Foreskin keratinocyte (primary cell): ENCODE measurements at places on chromosomes 3 and 15. TPM values are rescaled to one million over a fixed set of nuclear protein-coding genes. Genes with fewer than 3 reads are reported as not detected.

DNA sequence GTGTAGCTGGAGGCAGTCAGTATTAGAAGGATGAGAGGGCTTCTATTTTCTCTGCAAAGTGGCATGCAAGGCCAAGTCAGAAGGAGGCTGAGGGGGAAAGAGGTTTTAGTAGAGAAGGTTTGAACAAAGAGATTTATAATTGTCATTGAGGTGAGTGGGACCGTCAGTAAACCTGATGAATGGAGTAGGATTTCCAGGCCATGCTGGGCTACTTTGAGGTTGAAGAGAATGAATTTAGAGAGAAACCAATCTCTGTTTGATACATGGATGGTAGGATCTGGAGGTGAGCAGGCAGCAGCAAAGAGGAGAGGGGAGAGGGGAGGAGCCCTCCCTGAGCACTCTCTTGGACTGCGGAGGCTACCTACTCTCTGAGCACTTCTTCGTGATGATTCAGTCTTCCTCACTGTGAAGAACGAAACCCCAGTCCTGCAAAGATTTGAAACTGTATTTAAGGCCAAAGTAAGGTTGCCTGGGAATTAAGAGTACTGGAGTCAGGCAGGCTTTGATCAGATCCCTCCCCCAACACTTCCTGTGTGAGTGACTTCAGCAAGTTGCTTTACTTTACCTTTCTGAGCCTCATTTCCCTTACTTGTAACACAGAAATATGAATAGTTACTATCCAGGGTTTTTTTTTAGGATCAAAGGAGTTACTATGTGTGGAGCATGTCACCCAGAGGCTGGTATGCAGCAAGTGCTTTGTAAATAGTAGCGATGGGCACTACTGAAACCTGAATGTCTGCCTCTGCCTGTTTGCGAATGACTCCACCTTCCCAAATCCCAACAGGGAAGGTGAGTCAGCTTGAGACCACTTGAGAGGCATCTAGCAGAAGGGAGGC is 75.8 kb downstream of the RPL39L start:
- DNase-seq: peak; percentile 59

- DNase-seq: no peak
Measured at GRCh38 chr3:192215-192929, 4.2 kb upstream of the CHL1 start.

GRCh38 chr15:70518201-70519003 is 245.0 kb downstream of the UACA start:
- no peak for DNase-seq

GRCh38 chr3:143849854-143850549 is 1.7 kb upstream of the SLC9A9 start:
- DNase-seq: peak; percentile 88

DNA sequence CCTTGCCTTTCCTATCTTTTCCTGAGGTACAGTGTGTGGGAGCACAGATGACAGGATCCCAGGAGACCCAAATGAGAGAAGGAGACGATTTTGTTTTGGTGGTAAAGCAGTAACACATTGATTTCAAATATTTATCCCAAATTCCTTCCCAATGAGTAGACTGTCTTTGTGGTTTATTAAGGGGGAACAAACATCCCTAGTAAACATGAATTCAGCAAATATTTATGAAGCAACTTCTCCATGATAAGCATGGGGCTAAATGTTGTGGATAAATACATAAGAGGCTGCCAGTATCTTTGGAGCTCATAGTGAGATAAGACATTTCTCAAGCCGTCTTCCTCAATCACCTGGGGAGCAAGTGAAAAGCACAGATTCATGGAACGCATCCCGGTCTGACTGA is 460.8 kb upstream of the CFAP20DC start:
- no peak for DNase-seq

- DNase-seq: peak; percentile 5
Measured at GRCh38 chr3:159448902-159449301, 539.7 kb upstream of the IL12A start.

GRCh38 chr3:171277456-171278298 is 182.5 kb downstream of the TNIK start:
- no peak for DNase-seq

- no peak for DNase-seq
Measured at GRCh38 chr15:91855684-91856489, 2.4 kb downstream of the SLCO3A1 start.

DNA sequence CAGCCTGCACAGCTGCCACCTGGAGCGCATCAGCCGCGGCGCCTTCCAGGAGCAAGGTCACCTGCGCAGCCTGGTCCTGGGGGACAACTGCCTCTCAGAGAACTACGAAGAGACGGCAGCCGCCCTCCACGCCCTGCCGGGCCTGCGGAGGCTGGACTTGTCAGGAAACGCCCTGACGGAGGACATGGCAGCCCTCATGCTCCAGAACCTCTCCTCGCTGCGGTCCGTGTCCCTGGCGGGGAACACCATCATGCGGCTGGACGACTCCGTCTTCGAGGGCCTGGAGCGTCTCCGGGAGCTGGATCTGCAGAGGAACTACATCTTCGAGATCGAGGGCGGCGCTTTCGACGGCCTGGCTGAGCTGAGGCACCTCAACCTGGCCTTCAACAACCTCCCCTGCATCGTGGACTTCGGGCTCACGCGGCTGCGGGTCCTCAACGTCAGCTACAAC is 20.4 kb downstream of the NRROS start:
- no peak for DNase-seq

- DNase-seq: no peak
Measured at GRCh38 chr3:1987980-1988379, 110.7 kb upstream of the CNTN4 start.

GRCh38 chr3:58991026-58991425 is 58.8 kb downstream of the CFAP20DC start:
- no peak for DNase-seq

- peak; percentile 52 for DNase-seq
Measured at GRCh38 chr3:175659670-175660350, 800.7 kb downstream of the NAALADL2 start.

DNA sequence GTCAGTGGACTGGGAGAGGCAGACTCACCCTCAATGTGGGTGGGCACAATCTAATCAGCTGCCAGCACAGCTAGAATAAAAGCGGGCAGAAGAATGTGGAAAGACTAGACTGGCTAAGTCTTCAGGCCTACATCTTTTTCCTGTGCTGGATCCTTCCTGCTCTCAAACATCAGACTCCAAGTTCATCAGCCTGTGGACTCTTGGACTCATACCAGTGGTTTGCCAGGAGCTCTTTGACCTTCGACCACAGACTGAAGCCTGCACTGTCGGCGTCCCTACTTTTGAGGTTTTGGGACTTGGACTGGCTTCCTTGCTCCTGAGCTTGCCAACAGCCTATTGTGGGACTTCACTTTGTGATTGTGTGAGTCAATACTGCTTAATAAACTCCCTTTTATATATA is 68.0 kb downstream of the CNTN3 start:
- DNase-seq: no peak

DNA sequence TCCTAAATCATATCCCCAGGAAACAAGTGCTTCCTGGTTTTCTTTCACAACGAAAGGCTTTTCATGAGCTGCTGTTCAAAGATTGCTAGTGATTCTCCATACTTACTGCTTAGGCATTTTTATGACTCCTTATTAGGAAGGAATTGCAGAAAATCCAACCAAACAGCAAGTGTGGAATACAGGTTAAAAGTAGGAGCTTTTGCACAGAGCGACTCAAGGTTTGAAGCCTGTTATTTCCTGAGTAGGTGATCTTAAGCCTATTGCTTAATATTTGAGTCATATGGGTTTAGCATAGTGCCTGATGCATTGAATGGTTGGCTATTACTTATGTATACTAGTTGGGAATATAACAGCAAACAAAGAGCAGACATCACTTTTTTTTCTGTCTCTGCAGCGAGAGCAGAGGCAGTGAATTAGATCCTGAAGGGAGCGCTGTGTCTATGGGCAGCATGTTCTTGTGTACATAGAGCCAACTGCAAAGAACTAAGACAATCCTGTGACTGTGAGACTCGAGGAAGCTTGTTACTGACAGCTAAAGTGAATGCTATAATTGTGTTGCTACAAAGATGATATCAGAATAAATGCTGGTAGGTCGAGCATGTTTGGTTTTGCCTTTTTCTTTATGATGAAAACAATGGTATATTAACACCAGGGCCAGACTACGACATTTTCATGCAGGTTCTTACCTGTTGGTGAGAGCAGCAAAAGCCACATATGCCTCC is 6.3 kb downstream of the TM4SF1 start:
- peak; percentile 87 for DNase-seq

DNA sequence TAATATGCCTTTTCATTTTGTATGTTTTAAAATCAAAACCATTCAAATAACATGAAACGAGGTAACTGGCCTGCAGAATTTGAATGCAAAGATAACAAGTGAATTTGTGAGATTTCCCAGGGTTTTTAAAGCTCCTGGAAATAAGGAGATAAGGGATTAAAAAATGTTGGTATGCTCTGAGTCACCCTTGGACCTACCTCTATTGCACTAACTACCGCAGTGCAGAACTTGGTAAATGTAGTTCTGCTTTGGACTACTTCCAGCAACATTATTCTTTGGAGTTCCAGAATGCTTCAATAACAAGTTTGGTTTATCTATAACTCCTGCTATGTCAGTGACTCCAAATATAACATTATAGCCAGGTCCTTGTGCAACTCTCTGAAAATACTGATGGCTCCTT is 201.7 kb downstream of the GAP43 start:
- DNase-seq: peak; percentile 64

GRCh38 chr3:10194328-10195071 is 29.8 kb downstream of the IRAK2 start:
- DNase-seq: peak; percentile 71

- DNase-seq: no peak
Measured at GRCh38 chr3:194750491-194750828, 64.8 kb downstream of the FAM43A start.

GRCh38 chr3:194301730-194302129 is 49.4 kb downstream of the CPN2 start:
- no peak for DNase-seq

- DNase-seq: no peak
Measured at GRCh38 chr3:31048143-31048542, 153.7 kb upstream of the GADL1 start.

GRCh38 chr15:77739591-77740378 is 107.1 kb upstream of the LINGO1 start:
- DNase-seq: no peak

DNA sequence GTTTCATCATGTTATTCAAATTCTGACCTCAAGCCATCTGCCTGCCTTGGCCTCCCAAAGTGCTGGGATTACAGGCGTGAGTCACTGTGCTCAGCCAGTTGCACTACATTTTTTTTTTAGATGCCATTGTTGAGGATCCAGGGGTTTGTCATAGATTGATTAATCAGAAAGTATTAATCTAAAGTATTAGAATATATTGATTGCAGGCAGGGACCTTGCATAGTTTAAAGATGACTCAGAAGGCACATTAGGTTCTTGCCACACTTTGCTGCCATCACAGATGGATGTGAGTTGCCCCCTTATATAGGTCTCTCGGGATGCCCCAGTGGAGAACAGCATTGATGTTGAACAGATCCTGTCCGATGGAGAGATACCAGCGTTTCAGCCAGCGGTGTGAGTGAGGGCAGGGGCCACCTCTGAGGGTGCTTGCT is 41.1 kb downstream of the IGF1R start:
- DNase-seq: no peak

DNA sequence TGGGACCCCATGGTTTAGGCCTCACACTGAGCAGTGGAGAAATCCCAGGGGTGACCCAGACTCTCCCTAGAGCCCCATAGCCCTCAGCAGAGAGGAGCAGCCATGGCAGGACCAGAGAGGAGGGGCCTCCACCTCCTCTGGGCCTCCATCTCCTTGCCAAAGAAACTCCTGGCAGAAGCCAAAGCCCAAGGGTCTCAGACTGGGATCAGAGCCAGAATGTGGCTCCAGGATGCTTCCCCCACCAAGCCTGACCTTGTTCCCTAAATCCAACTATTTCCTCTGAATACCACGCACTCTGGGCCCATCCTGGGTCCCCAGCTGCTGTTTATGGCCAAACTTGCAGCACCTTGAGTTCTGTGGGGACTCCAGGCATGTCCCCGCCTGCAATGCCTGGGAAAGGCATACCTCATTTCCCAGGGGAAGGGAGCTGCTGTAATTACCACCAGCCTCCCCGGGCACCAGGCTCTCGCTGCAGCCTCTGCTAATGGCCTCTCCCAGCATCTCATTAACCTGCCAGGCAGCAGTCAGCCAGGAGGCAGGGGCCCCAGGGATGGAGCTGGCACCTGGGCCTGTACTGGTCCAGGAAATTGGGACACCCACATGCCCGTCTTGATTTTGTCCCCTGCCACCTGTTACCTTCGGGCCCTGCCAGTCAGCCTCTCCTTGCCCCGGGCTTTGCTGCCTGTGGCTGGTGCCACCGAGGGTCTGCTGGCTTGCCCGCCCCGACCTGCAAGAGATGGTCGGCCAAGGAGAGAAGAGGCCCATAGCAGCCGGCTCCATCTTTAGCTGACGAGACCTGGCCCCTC is 4.6 kb downstream of the CCDC9B start:
- DNase-seq: no peak

The GPR62 gene
- total RNA-seq: not detected in 2 replicates

The TMC3 gene
- not detected in 2 replicates for total RNA-seq

The DNAH12 gene
- total RNA-seq: under 0.01 TPM in 1 of 2 replicates, not detected in the other

The RARRES1 gene
- not detected in 2 replicates for total RNA-seq

The IL17RE gene
- total RNA-seq: 11.4 and 12.8 TPM in 2 replicates

The ADAMTS17 gene
- 0.14 and 0.39 TPM in 2 replicates for total RNA-seq

The RASL12 gene
- total RNA-seq: not detected in 2 replicates

The GP9 gene
- not detected in 2 replicates for total RNA-seq

The ROBO1 gene
- total RNA-seq: 43.0 and 47.6 TPM in 2 replicates

The SUCLG2 gene
- 37.0 and 43.9 TPM in 2 replicates for total RNA-seq

The UTS2B gene
- total RNA-seq: 0.11 TPM in 1 of 2 replicates, not detected in the other

The DTWD1 gene
- 15.3 and 16.6 TPM in 2 replicates for total RNA-seq
